Activated naive CD8-positive, alpha-beta T cell treated with anti-CD3 and anti-CD28 coated beads, Interleukin-2, amount 10 ng/mL, durations not matched to agents 7 days and 5 days (primary cell): ENCODE measurements at places on chromosomes 11 and 22. TPM values are rescaled to one million over a fixed set of nuclear protein-coding genes. Genes with fewer than 3 reads are reported as not detected.

GRCh38 chr11:106275151-106275550 is 197.7 kb downstream of the AASDHPPT start:
- no peaks in the 10 kb centered on the region for H3K36me3 ChIP-seq
- no peaks in the 10 kb centered on the region for H3K27me3 ChIP-seq
- H3K4me3 ChIP-seq: no peak overlapping the region
- no peak overlapping the region for H3K27ac ChIP-seq

GRCh38 chr11:127670374-127671119 is 670.0 kb upstream of the KIRREL3 start:
- no peaks in the 10 kb centered on the region for H3K27me3 ChIP-seq
- no peak for DNase-seq
- H3K4me3 ChIP-seq: no peak overlapping the region

DNA sequence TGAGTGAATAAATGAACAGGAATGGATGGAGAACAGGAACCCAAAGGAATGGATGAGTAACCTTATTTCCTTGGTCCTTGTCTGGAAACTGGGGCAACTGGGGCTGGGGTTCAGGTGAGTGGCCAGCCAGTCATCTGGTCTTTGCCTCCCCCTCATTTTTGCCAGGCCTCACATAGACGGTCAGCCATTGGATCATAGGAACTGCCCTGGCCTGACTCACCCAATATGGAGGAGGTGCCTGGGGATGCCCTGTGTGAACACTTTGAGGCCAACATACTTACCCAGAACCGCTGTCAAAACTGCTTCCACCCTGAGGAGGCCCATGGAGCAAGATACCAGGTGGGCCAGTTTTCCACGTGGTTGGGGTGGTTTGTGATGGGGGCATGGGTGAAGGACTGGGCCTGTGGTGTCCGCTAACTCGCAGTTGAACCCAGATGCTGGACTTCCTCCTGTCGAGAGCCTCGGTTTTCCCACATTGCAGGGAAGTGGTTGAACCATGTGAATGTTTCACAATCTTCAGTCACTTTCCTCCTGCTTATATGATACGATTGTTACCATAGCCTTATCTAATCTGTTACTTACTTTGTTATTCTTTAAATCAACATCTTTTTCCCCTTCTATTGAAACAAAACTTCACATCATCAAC is 4.4 kb downstream of the TRIOBP start:
- H3K27me3 ChIP-seq: no peaks in the 10 kb centered on the region
- H3K36me3 ChIP-seq: peaks cover 3% of the 10 kb centered on the region
- no peak for DNase-seq
- H3K27ac ChIP-seq: no peak overlapping the region
- H3K4me3 ChIP-seq: no peak overlapping the region

- no peaks in the 10 kb centered on the region for H3K36me3 ChIP-seq
- H3K27ac ChIP-seq: no peak overlapping the region
- H3K4me1 ChIP-seq: peaks cover 17% of the 10 kb centered on the region
- DNase-seq: no peak
- H3K27me3 ChIP-seq: no peaks in the 10 kb centered on the region
- no peak overlapping the region for H3K4me3 ChIP-seq
These were observed 15.4 kb downstream of the ARHGEF17 start for GRCh38 chr11:73323464-73323863.

RPS3 gene
- total RNA-seq: 3,289 TPM

- no peaks in the 10 kb centered on the region for H3K27me3 ChIP-seq
- no peaks in the 10 kb centered on the region for H3K4me1 ChIP-seq
- no peak overlapping the region for H3K27ac ChIP-seq
- no peak for DNase-seq
- no peaks in the 10 kb centered on the region for H3K36me3 ChIP-seq
These were observed 19.3 kb upstream of the MIEF1 start for GRCh38 chr22:39482768-39483167.

DNA sequence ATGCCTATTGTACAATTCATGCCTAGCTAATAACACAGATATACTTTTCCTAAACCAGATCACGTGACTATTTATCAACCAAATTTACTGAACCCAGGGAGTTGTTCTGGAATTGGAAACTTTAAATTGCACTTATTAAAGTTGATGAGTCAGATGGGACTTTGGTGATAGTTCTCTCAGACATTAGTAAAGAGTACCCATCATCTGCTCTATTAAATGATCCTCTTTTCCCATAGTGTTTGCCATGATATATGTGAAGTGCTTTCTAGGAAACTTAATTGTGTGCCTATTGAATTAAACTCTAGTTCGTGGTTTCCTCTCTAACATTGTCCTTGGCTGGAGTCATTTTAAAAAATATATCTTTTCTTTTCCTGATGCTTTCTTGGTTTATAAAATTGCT is 99.0 kb downstream of the UVRAG start:
- no peak for DNase-seq
- H3K4me1 ChIP-seq: peaks cover 7% of the 10 kb centered on the region
- no peak overlapping the region for H3K4me3 ChIP-seq
- H3K27me3 ChIP-seq: no peaks in the 10 kb centered on the region

GRCh38 chr11:44797886-44798606 is 71.3 kb downstream of the TSPAN18 start:
- no peak for DNase-seq
- no peaks in the 10 kb centered on the region for H3K4me1 ChIP-seq
- peaks cover 10% of the 10 kb centered on the region for H3K27me3 ChIP-seq
- no peak overlapping the region for H3K27ac ChIP-seq
- H3K4me3 ChIP-seq: no peak overlapping the region
